ENCODE measurements at places on chromosomes 7 and 10.

GRCh38 chr7:130957137-130957513, 223.1 kb upstream of the KLF14 start:
- no peak for DNase-seq

DNA sequence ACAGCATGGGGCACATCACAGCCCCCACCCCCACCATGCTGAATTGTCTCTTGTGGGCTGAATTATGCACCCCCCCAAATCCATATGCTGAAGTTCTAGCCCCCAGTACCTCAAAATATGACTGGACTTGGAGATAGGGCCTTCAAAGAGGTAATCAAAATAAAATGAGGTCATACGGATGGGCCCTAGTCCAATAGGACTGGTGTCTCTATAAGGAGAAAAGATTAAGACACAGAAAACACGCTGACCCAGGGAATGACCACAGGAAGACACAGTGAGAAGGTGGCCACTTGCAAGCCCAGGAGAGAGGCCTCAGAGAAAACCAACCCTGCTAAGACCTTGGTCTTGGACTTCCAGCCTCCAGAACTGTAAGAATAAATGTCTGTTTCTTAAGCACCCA, 106.4 kb upstream of the ARID5B start:
- DNase-seq: no peak

- no peak for DNase-seq
Observed at GRCh38 chr7:127983804-127984332, 47.4 kb downstream of the LRRC4 start.

- no peak for DNase-seq
Observed at GRCh38 chr7:22765609-22766008, 38.6 kb downstream of the IL6 start.

DNA sequence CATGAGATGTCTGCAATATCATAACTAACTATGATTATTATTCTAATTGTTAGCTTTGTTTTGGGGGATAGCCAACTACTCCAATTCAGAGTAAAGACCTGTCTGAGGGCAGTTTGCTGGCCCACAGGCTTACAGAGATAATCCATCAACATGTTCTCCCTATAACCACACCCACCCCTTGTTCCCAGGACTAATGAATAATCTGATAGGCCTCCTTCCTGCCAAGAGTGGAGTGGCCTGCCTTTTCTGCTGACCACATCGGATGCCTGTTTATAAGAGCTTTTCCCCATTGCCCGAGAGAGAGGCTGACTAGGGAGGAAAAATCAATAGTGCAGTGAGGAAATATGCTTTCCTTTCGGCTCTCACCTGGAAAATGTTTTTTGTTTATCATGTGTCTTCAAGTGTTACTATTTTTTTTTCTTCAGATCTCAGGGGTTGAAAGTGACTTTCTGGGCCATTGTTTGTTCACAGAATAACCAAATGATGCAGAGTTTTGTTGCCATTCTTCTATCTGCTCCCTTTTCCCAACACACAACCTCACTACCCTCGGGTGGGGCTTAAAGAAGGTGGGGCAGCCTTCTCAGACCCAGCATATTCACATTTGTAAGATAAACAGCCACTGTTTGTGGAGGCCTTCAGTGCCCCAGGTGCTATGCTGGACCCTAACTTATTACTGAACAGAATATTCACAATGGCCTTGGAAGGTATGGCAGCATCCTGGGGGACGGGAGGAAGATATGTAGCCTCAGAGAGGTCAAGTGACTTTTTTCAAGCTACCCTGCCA, 38.4 kb downstream of the PLPP4 start:
- no peak for DNase-seq

- DNase-seq: no peak
Observed at GRCh38 chr10:25696013-25696708, 237.9 kb upstream of the MYO3A start.

Data from iPS DF 19.7 (cell line).